ENCODE measurements at places on chromosomes 11 and 22. TPM values are rescaled to one million over a fixed set of nuclear protein-coding genes. Genes with fewer than 3 reads are reported as not detected.

Gene OR51B4
- polyA plus RNA-seq: 0.24 TPM

- no peak for DNase-seq
Observed at GRCh38 chr22:23530766-23531282, 49.3 kb downstream of the IGLL1 start.

Gene RGL4
- 2.2 TPM for polyA plus RNA-seq

DNA sequence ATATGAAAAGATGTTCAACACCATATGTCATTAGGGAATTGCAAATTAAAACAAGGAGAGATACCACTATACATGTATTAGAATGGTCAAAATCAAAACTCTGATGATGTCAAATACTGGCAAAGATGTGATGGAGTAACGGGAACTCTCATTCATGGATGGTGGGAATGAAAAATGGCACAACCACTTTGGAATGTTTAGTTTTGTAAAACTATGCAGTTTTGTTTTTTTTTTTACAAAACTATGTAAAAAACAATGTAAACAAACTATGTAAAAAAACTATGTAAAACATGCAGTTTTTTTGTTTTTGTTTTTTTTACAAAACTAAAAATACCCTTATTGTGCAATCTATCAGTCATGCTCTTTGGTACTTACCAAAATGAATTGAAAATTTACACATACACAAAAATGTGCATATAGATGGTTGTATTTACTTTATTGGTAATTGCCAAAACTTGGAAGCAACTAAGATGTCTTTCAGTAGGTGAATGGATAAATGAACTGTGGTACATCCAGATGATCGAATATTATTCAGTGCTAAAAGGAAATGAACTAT, 5.0 kb upstream of the USP47 start:
- no peak for DNase-seq

- DNase-seq: no peak
Observed at GRCh38 chr11:62882788-62883501, 2.2 kb downstream of the SLC3A2 start.

Gene PTGDR2
- 0.26 TPM for polyA plus RNA-seq

DNA sequence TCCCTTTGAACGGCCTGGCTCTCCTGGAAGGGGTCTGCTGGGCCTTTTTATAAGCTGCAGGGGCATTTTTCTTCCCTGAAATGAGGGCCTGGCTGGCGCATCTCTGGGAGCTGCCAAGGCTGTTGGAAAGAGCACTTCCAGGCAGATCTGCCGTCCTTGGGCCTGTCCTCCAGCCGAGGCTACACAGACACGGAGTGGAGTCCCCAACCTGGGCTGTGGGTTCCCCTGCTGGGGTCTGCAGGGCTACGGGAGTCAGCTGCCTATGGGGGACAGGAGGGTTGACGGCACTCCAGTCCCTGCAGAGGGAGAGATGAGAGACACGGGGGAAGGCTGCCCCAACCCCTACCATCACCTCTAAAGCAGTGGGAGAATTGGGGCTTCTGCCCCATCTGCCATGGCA, 606.6 kb downstream of the TBC1D22A start:
- no peak for DNase-seq

- DNase-seq: no peak
Observed at GRCh38 chr11:90476442-90477007, 253.7 kb upstream of the CHORDC1 start.

Gene CHRM4
- 0.22 TPM for polyA plus RNA-seq

Gene POU2AF1
- polyA plus RNA-seq: 0.60 TPM

Gene DHCR7
- 43.2 TPM for polyA plus RNA-seq

- no peak for DNase-seq
Observed at GRCh38 chr11:80282643-80283042, 841.8 kb upstream of the TENM4 start.

- DNase-seq: no peak
Observed at GRCh38 chr11:112795142-112795815, 165.9 kb upstream of the NCAM1 start.

Gene IL10RA
- polyA plus RNA-seq: 2.6 TPM

Gene RFPL2
- polyA plus RNA-seq: 0.60 TPM

Gene ACTN3
- polyA plus RNA-seq: 0.53 TPM

GRCh38 chr11:125071435-125071834, 8.3 kb downstream of the SLC37A2 start:
- no peak for DNase-seq

DNA sequence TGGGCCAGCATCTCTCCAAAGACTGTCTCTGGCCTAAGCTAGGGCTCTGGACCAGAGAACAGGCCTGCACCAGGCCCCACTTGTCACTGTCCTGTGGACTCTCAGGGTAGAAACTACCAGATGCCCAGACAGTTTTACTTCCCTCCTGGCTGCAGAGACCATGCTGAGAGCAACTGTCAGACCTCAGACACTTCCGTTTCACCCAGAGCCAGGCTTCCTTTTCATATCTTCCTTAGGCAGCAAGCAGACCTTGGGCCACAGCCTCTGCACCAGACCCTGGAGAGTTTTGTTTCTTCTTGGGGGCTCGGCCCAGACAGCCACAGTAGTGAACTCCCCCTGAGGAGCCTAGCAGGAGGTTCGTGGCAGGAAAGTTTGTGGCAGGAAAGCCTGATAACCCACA, 12.1 kb upstream of the FCHSD2 start:
- DNase-seq: no peak

DNA sequence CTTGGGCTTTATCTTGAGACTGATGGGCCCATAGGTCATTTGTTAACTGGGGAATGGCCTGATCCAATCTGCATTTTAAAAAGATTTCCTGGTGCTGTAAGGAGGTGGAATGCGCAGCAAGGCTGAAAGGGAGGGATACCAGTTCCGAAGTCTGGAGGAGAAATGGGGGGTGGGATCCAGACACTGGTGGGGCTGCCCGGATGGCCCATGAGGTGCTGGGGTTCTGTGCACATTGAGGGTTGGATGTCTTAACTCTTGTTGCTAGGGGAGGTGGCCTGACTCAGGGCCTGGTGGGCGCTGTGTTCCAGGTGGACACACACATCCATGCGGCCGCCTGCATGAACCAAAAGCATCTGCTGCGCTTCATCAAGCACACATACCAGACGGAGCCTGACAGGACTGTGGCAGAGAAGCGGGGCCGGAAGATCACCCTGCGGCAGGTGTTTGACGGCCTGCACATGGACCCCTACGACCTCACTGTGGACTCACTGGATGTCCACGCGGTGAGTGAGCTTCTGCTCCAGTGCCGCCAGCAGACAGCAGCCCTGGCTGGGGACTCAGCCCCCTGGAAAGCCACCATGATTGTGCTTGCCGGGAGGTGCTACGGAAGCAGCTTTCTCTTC, 38.1 kb downstream of the AMPD3 start:
- no peak for DNase-seq

- no peak for DNase-seq
Observed at GRCh38 chr22:37819105-37819433, 4.1 kb upstream of the GALR3 start.

GRCh38 chr22:21766691-21767462, 31.3 kb upstream of the YPEL1 start:
- DNase-seq: no peak

- DNase-seq: no peak
Observed at GRCh38 chr11:82507288-82507687, 226.4 kb downstream of the FAM181B start.
